ENCODE measurements at places on chromosomes 5 and 9. TPM values are rescaled to one million over a fixed set of nuclear protein-coding genes. Genes with fewer than 3 reads are reported as not detected.

Gene MZB1
- not detected for total RNA-seq

Gene CDKN2B-AS1
- total RNA-seq: 0.25 TPM

Gene PCDHGB3
- 11.1 TPM for total RNA-seq

Gene ADRB2
- total RNA-seq: 0.74 TPM

Gene TMEFF1
- 38.4 TPM for total RNA-seq

Gene PTGES
- 2.0 TPM for total RNA-seq

Gene SPINK13
- not detected for total RNA-seq

Gene C5orf58
- not detected for total RNA-seq

Gene N4BP3
- 7.4 TPM for total RNA-seq

Gene PCDHA1
- total RNA-seq: 6.6 TPM

Gene PLEKHG4B
- total RNA-seq: 4.7 TPM

Gene SLC6A7
- 1.5 TPM for total RNA-seq

Gene NRARP
- 2.7 TPM for total RNA-seq

Gene PCDHGB4
- 12.8 TPM for total RNA-seq

Gene SET
- 416 TPM for total RNA-seq

Gene HOMER1
- 80.2 TPM for total RNA-seq

Gene PCDHA7
- 8.1 TPM for total RNA-seq

Gene LCN1
- not detected for total RNA-seq

Gene SMIM33
- not detected for total RNA-seq

Gene C5orf24
- total RNA-seq: 75.0 TPM

Gene DOCK8
- 3.4 TPM for total RNA-seq

Gene CKMT2
- total RNA-seq: 2.2 TPM

Gene NLN
- total RNA-seq: 61.2 TPM

Gene CCDC192
- total RNA-seq: 0.25 TPM

Gene GPX3
- total RNA-seq: 29.7 TPM

Measured in temporal lobe (tissue), 4 donors.